Suppressor macrophage treated with lipopolysaccharide for 4 hours (primary cell): ENCODE measurements at places on chromosomes 5 and 9.

DNA sequence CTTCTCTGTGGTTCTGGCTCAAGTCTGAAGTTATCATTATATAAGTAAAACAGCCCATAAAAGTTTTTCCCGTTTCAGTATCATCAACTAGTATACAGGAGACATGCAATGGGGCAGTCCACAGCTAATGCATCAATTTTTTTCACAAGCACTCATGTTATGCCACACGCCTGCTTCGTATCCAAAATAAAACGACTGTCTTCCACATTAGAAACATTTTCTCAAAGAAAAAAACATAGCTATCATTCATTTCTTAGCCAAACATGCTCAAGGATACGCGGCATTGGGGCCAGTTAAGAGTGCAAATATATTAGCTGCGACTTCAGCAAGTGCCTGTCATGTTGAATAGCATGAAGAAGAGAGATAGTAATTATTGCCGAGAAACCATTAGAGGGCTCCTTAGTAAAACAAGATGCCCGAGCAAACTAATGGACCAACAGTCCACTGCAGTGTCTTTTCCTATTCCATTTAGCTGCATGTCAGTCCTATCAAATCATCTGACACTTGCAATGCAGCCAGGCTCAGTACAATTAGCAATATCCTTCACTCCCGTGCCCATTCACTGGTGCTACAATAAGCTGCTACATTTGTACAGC lies 68.5 kb downstream of the BNC2 start:
- DNase-seq: no peak

DNA sequence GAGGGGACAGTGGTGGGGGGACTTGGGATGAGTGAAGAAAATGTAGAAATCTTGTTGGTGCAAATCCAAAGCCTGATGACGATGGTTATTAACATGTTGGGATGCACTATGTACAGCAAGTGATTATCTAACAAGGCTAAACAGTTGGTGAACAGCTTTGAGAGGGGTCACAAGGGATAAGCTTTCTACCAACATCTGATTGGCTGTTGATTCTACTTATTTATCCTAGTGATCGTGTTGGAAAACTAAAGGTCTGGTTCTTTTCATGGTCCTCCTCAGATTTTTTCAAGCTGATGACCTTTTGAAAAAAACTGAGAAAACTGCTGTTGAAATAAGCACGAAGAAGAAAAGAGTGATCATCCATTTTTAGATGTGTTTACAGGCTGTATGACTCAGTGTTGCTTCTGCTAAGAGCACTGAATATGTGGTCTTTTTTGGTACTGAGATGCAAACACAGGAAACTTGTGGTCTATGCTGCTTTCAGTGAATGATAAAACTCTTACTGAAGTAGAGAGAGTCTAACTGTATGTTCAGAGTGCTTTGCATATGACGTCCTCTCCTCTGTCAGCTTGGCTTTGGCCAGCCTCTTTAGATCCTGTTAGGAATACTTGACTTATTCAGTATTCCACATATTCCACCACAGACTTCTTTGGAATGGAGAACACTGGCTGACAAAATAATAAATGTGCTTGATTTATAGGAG lies 174.8 kb downstream of the SLF1 start:
- peak; percentile 67 for DNase-seq

DNA sequence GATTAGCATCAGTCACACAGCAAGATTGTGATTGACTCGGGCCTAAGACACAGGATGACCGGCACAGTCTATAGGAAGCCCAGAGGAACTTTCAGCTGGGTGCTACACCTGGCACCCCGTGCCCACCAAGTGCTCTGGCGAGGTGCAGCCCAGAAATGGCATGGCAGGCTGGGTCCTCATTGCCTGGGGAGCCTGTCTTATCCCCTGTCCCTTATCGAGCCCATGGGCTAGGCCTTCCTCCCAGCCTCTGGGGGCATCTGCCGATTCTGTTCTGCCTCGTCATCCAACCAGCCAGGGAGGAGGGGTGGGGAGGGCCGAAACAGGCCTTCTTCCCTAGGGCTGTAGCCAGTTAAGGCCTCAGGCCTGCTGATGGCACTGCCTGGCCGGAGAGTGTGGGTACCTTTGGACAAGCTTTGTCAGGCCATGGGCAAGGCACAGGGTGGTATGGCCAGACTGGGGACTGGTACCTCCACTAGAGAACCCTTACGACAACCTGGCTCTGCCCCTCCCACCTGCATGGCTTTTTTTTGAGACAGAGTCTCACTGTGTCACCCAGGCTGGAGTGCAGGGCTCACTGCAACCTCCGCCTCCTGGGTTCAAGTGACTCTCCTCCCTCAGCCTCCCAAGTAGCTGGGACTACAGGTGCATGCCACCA lies 1.6 kb downstream of the GRK6 start:
- DNase-seq: peak; percentile 54

GRCh38 chr5:9691261-9691660 lies 61.1 kb upstream of the TAS2R1 start:
- DNase-seq: no peak

GRCh38 chr5:56737951-56738606 lies 77.3 kb upstream of the MAP3K1 start:
- no peak for DNase-seq

- no peak for DNase-seq
Measured at GRCh38 chr5:5932824-5933223, 445.5 kb downstream of the MED10 start.

- peak; percentile 3 for DNase-seq
Measured at GRCh38 chr9:109440117-109440515, 58.0 kb downstream of the PTPN3 start.

DNA sequence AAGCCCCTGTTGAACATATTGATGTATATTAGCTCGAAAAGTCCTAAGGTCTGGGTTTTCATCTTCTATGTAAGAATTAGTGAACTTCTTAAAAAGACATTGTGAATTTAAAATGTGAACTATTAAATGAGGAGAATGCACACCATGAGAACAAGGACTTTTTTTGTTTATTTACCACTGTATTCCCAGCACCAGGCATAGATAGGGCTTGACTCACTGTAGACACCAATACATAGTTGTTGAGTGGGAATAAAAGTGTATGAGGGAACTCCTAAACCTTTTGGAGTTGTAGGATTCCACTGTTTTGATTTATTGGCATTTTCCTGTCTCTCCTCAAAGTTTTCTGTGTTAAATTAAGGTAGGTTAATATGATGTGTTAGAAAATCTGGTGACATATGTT lies 40.3 kb downstream of the NNT start:
- DNase-seq: no peak

GRCh38 chr9:122846371-122846940 lies 18.1 kb upstream of the PDCL start:
- no peak for DNase-seq

- DNase-seq: no peak
Measured at GRCh38 chr5:124102486-124102885, 590.5 kb downstream of the CSNK1G3 start.

GRCh38 chr5:134541736-134542376 lies 16.4 kb downstream of the JADE2 start:
- DNase-seq: peak; percentile 28

DNA sequence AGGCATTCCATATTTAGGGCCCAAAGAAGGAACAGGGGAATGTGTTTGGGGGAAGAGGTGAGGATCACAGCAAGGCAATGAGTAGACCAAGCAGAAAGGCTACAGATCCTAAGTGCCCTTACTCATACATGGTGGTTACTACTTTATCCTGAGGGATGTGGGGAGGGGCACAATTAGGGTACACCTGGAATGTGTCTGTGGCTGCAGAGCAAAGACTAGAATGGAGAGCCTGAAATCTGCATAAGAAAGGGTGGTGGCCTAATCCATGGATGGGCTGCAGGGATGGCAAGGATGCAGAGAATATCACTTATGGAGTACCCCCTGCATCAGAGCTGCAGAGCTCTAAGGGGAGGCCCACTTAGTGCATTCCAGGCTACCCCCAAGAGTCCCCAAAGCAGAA lies 352.6 kb upstream of the TRPC7 start:
- no peak for DNase-seq

DNA sequence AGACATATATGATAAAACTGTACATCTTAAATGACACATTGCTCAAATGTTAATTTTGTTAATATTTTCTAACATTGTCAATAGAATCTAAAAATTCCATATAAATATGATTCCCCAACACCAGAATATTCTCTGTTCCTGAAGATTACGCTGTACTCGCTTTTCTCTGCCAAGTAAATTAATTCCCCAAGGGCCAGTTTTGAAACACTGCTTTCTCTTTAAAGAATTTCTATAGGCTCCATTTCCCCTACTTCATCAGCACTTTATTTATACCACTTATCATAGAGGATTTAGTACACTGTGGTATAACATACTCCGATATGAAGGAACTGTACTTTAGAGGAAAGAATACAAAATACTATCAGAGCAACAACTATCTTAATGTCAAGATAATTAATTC lies 101.4 kb upstream of the ACOT12 start:
- DNase-seq: no peak

DNA sequence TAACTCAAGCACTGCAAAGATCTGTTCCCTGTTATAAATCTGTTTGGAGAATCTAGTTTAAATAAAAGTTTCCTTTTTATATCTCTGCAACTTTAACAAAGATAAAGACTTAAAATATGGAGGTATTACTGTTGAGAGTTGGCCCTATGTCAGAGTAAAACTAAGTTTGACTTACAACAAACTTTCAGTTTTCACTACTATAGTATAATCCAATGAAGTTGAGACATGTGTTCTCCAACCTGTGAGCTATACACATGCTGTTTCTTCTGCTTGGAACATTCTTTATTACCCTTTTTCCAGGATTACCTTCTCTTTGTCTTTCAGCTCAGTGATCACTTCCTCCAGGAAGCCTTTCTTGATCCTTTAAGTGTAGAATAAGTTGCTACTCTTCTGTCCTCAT lies 1109.3 kb downstream of the MAT2B start:
- no peak for DNase-seq

GRCh38 chr5:83937837-83938236 lies 217.2 kb upstream of the HAPLN1 start:
- no peak for DNase-seq
